ENCODE measurements at places on chromosomes 12 and 14.

GRCh38 chr14:76931631-76932402, 96.7 kb downstream of the IRF2BPL start:
- no peak for DNase-seq

DNA sequence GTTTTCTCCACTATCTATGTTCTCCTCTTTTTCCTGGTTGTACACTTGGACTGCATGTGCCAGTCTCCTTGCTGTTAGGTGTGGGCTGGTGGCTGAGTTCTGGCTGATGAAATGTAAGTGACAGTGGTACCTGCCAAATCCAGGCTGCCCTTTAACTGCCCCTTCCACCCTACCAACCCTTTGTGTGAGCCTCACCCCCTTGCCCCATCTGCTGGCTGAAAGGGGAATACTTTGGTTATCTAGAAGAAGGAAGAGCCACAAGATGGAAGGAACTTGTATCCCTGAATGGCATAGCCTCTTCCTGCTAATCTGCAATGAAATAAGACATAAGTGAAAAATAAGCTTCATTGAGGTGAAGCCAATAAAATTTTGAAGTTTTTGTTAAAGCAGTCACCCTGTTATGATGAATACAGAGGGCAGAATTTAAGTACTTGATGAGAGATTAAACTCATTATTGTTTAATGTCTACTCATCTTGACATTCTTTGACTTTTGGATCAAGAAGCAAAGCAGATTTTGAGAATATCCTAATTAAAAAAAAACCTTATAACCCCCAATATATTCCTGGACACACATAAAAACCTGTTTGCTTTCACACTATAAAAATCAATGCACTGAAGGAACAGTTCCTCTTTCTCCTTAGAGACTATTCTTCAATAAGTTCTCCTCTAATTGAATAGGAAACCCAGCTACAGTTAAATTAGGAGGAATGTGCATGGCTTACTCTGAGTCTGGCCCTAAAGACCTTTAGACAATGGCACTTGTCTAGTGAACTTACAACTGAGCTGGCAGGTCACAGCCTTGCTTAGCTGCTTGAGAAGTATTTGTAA, 262.6 kb upstream of the BTG1 start:
- DNase-seq = no peak

DNA sequence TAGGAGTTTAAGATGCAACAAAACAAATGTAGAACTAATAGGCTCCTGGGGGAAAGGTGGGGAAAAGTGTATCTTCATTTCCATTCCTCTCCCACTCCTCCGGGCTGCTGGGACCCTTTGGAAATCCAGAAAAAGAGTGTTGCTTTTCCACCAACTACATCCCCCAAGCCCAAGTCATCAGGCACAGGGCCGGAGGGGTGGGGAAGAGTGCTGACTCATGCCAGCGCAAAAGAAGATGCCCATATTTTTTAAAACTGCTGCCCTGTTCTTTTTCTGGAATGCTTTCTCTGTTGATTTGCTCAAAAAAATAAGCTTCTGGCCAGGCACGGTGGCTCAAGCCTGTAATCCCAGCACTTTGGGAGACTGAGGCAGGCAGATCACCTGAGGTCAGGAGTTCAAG, 70.9 kb downstream of the TBK1 start:
- no peak for DNase-seq

- DNase-seq = no peak
Measured at GRCh38 chr14:23358553-23359166, 6.0 kb upstream of the SLC22A17 start.

DNA sequence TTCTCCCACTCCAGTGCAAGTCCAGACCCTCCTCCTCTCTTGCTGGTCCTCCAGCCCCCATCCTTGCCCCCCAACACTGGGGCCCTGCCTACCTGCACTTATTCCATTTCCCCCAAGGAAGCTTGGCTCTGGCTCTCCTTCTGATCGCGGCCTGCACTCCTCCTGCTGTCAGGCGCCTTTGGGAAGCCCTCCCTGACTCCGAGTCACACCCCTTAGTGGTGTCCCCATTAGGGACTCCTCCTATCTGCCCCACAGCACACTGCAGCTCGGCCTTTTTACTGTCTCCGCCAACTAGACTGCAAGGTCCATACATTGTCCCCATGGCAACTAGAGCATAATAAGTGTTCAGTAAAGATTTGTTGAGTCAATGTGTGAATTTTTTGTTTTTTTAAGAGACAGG, 32.9 kb downstream of the FIGNL2 start:
- no peak for DNase-seq

GRCh38 chr12:7512553-7512952, 9.0 kb upstream of the CD163 start:
- no peak for DNase-seq

- no peak for DNase-seq
Measured at GRCh38 chr12:132661972-132662371, 25.2 kb downstream of the POLE start.

- no peak for DNase-seq
Measured at GRCh38 chr14:65296402-65296801, 116.1 kb upstream of the FUT8 start.

GRCh38 chr14:52467515-52468266, 84.6 kb downstream of the TXNDC16 start:
- no peak for DNase-seq
